ENCODE measurements at places on chromosomes 6 and 20.

GRCh38 chr6:82506526-82506925, 142.9 kb downstream of the TPBG start:
- DNase-seq, result no peak

DNA sequence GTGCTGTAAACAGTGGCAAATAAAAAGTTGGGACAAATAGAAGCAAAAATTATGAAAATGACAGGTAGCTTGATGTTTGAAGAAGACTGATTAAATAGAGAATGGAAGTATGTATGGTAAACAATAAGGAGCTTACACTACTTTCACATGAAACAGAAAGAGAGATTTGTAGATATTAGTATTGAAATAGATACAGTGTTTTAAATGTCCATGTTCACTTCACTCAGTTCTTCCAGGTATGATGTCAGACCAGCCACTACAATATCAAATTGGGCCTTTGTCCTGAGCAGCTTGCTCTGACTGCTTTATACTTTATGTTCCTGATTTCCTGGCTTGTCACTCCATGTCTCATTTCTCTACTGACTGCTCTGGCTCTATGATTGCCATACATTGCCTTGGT, 107.5 kb downstream of the CENPW start:
- DNase-seq, result no peak

GRCh38 chr6:118511930-118512715, 36.0 kb upstream of the PLN start:
- DNase-seq, result no peak

GRCh38 chr6:30857549-30857948, 26.8 kb upstream of the DDR1 start:
- no peak for DNase-seq

GRCh38 chr6:105359419-105360370, 43.2 kb downstream of the PREP start:
- no peak for DNase-seq

- no peak for DNase-seq
Measured at GRCh38 chr6:164370773-164371172, 938.6 kb downstream of the C6orf118 start.

DNA sequence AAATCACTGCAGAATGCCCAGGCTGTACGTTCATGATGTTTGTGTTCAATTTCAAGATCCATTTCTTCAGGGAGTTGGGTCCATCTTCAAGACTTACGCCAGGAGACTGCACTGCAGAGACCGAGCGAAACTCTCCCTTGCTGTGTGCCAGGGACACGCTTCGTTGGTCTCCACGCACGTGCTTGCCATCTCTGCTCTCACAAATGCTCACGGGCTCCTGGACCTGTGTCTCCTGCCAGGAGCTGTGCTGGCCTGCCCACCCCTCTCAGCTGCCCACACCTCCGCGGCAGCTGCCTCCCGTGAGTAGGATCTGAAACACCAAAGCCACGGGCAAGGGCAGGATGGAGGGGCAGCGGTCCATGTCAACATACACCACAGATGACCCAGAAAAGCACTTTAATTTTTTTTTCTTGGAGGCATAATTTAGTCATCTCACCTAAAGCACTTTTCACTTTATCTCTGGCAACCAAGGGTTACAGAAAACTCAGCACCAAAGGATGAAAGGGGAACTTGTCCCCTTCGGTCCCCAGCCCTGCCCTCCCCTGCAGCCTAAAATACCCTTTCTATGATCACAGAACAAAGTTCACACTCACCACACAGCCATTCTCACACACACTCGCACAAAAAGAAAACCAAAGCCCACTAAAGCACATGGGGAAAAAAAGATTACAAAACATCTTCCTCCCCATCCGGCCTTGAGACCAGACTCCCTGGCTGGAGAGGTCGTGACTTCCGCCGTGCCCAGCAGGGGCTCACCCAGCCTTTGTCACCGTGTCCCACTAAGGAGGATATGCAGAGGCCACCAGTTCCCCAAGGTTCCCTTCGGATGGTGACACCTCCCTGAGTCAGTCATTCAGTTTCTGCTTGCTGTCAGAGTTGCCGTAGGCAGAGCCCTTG, 137.9 kb downstream of the AGPAT4 start:
- DNase-seq, result no peak

DNA sequence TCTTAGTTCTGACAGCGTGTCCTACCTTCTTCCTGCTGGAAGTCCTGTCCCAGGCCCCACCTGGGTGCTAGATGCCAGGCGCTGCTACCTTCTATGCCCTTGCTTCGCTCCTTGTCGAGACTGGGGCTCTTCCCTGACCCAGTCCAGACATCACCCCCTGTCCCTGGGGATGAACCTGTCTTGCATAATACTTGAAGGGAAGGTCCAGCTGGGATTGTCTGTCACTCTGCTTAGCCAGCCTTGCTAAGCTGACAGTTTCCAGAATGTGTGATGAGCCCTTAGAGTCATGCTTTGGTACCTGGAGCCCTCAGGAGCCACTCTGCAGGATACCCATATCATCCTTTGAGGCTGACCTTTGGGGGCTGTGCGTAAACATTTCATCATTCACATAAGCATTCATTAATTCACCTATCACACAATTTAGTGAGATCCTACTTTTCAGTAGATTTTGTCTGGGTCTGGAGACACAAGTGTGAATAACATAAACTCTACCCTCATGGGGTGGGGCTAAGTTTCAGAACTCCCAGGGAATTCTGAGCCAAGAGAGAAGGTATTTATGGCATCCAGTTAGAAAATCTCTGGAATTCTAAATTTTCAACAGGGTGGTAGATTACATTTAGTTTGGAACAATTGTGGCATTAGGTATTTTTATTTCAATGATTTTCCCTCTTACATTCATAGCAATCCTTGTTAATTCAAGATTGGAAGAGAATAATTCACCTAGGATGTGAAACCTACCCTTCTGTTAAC, 151.1 kb upstream of the HDAC2 start:
- DNase-seq, result no peak

GRCh38 chr6:168601111-168601510, 160.1 kb downstream of the SMOC2 start:
- no peak for DNase-seq

GRCh38 chr20:36802326-36803222, 29.0 kb upstream of the DSN1 start:
- DNase-seq, result no peak

GRCh38 chr6:70996106-70996505, 39.2 kb upstream of the B3GAT2 start:
- no peak for DNase-seq

- DNase-seq, result no peak
Measured at GRCh38 chr6:87847135-87847829, 145.2 kb upstream of the AKIRIN2 start.

DNA sequence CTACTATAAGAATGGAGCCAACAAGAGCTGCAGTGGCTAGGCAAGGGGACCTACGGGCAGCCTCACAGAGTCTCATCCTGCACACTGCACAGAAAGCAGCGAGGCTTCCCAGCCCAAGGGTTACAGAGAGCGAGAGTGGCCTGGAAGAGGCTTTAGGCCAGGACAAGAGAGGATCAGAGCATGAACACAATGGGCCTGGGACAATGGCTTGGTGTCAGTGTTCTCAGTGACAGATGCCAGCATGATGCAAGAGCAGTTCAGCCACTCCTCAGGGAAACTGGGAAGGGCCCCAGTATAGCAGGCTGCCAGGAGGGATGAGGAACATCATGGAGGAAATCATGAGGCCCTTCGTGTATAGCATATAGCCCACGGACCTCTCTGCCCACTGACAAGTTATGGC, 108.0 kb downstream of the NUS1 start:
- no peak for DNase-seq

DNA sequence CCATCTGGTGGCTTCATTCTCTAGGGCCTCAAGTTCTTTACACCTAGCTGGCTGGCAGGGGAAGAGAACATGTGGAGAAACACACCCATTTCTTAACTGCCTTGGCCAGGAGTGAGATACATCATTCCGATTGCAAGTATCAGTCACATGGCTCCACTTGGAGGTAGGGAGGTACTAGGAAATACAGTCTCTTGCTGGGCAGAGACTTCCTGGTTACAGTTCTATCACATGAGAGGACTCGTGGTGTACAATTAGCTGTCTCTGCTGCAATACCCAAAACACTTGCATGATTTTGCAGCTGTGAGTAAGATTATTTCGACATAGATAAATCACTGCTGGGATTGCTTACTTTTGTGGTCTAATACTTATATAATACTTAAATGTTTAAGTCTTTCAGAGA, 51.1 kb downstream of the GTF2H5 start:
- DNase-seq, result no peak

GRCh38 chr6:63023726-63024125, 187.5 kb upstream of the FKBP1C start:
- no peak for DNase-seq
